ENCODE measurements at places on chromosomes 11 and 22.

GRCh38 chr11:26842478-26843282 lies 120.8 kb upstream of the SLC5A12 start:
- no peak for DNase-seq

DNA sequence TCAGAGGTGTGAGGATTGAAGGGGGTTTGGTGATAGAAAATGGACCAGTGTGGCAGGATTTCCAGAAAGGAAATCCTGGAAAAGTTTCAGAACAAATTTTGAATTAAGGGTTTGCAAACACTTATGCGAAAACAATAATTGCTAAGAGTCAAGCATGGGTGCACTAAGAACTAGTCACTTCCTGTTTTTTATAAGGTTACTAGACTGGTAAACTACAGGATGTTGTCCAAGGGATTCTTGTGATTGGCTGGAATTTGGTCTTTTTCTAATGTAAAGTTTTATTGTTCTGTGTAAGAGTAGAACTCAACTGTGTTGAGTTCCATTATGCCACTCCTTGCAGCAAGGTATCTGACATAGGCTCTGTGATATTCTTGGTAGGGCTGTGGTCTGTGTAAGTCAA lies 54.1 kb downstream of the LIF start:
- DNase-seq, result no peak

- DNase-seq, result no peak
These were observed 797 bp upstream of the B3GAT3 start for GRCh38 chr11:62622476-62623089.

GRCh38 chr22:44600207-44600785 lies 101.7 kb upstream of the PRR5 start:
- DNase-seq, result no peak

DNA sequence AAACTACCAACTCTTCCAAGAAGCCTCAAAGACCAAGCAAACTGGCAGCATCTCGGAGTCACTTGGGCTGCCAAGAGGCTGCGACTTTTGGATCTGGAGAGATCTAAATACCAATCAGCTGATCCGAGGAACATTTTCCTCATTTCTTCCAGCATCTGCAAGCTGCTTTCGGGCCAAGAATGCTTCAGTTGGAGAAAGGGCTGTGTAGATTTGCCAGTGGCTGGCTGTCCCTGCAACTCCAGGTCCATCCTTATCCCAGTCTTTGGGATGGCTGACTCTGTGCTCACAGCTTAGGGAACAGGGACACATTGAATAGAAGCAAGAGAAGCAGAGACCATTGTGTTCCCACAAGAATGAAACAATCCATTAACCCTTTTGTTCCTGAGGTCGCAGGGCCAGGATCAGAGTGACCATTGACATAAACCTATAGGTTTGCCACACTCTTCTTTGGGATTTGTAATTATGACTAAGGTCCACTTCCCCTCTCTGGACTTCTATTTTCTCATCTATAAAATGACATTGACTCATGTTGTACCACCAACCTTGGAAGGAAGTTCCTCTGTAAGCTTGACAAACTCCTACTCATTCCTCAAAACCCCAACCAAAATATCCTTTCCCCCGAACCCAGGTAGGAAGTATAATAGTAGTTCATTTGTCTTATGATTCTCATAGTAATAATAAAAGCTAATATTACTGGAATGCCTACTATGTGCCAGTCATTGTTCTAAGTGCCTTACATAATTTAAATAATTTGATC lies 340.8 kb downstream of the MN1 start:
- no peak for DNase-seq

DNA sequence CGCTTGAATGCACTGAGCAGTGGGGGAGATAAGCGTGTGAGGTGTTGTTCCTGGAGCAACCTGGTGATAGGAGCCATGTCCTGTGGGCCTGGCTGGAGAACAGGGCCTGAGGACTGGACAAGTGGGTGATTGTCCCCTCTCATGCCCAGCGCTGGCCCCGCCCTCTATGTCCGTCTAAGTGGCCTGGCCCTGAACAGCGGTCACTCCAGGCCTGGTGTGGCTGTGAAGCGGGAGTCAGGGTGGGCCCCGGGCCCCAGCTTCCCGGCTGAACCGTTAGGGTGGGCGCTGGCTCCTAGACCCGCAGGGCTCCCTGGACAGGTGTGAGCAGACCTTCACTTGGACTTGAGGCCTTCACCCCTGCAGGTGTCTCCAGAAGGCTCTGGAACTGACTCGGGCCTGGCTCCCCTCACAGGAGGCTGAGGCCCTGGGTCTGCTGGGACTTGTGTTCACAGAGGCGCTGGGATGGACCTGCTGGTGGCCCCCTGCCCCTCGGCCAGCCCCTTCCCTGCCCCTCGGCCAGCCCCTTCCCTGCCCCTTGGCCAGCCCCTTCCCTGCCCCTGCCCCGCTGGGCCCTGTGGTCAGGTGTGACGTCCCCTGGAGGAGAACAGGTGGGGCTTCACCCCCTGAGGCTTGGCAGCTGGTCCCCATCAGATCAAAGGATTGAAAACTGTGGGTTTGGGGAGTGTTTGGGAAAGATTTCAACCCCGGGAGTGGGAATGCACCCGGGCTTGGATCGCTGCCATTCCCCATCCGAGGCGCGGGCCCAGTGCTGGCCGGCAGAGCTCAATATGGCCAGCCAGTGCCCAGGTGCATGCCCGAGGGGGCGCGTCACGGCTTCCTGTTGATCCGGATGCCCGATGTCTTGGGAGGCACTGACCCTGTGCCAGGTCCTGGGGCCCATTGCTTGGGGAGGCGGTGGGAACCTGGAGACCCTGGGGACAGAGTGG lies 3.2 kb upstream of the MUC6 start:
- DNase-seq, result no peak

GRCh38 chr11:121157756-121158155 lies 56.7 kb downstream of the TECTA start:
- no peak for DNase-seq

- DNase-seq, result no peak
These were observed 64.7 kb upstream of the WT1 start for GRCh38 chr11:32500001-32500400.

DNA sequence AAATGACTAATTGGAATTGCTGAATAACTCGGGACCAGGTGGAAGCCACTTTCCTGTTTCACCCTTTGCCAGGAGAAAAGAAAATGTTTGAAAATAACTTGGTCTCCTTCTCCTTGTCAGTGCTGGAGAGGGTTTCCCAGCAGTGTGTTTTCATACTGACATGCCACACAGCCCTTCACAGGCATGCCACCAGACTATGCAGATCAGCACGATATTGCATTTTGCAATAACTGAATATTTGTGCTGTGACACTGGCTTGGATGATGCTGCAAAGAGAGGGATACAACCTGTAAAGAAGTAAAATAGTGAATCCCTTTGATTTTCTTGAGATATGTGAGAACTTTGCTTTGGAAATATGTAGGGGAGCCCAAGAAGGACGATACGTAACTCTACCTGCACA lies 200.0 kb upstream of the NAV2 start:
- DNase-seq, result no peak

- no peak for DNase-seq
These were observed 5.8 kb downstream of the TSPAN4 start for GRCh38 chr11:848380-848931.

- no peak for DNase-seq
These were observed 78.7 kb upstream of the MYOD1 start for GRCh38 chr11:17640493-17641164.

- DNase-seq, result no peak
These were observed 22.2 kb upstream of the RAG2 start for GRCh38 chr11:36620246-36620645.

DNA sequence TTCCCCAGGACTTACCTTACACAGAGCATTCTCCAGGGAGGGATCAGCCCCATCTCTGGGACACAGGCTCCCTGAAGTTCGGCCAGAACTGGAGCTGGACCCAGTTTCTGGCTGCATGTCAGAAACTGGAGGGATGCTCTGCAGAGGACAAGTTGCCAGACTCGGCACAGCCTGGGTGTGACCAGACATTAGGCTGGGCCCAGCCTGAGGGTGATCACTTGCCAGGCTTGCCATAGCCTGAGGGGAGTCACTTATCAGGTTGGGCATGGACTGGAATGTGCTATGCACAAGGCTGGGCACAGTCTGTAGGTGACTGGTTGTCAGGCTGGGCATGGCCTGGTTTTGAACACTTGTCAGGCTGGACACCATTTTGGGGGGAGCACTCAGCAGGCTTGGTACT lies 30.7 kb upstream of the STK33 start:
- no peak for DNase-seq

DNA sequence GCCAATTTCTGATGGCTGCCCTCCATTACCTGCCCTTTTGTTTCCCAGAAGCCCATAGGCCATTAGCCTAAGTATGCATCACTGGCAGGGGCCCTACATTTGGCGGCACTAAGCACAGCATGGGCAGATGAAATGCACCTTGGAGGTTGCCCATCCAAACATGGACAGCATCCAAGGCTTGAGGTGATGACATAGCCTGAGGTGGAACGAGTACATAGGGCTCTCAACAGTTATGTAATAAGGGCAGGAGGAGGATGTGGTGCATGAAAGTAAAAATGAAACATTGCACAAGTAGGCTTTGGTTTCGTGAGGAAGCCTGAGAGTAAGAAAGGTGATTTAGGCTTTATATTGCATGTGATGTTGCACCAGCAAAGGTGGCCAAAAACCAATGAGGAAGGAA lies 148.1 kb downstream of the FAM76B start:
- no peak for DNase-seq

DNA sequence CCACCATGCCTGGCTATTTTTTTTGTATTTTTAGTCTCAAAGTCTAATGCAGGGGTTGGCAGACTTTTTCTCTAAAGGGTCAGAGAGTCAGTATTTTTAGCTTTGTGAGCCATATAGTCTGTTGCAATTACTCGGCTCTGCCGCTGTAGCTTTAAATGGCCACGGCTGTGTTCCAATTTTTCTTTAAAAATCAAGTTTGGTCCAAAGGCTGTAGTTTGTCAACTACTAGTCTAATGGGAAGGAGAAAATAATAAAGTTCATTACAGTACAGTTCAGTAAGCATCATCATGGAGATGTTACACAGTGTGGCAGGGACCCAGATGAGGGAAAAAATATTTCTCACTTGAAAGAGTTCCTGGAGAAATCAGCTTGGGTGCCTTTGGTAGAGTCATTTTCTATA lies 107.6 kb downstream of the CSNK2A3 start:
- DNase-seq, result no peak

DNA sequence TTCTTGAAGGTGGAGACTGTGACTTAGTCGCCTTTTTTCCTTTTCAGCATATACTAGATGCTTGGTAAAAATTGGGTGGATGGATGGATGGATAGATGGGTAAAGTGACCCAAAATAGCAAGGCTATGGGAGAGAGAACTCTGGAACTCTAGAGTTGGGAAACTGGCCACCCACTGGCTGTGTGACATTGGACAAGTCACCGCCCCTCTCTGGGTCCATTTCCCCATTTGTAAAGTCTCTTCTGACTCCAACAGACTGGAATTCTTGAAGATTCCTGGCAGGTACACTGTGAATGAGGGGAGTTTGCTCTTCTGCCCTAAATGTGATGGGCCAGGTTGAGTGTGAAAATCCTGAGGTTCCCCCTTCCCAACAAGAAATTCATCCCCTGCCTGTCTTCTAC lies 8.0 kb downstream of the TKFC start:
- DNase-seq, result no peak

- no peak for DNase-seq
These were observed 68.1 kb downstream of the ALX4 start for GRCh38 chr11:44241851-44242250.

DNA sequence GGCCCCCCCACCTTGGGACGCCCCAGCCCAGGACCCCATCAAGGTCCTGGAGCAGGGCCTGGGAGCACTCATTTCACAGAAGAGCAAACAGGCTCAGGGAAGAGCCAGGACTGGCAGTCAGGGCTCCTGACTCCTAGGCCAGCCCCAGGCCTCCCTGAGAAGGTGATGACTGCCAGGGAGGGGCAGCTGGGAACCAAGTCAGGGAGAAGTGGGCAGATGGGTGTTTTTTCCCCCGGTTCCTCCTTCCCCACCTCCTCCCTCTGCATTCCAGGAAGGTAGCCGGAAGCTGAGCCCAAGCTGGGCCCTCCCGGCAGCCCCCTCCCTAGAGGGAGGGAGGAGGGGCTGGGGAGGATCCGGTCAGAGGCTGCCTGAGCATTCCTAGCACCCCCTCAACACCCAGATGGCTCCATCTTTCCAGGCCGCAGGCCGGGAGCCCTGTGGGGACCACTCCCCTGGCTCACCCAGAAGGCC lies 19.6 kb downstream of the MYRF start:
- DNase-seq, result no peak

DNA sequence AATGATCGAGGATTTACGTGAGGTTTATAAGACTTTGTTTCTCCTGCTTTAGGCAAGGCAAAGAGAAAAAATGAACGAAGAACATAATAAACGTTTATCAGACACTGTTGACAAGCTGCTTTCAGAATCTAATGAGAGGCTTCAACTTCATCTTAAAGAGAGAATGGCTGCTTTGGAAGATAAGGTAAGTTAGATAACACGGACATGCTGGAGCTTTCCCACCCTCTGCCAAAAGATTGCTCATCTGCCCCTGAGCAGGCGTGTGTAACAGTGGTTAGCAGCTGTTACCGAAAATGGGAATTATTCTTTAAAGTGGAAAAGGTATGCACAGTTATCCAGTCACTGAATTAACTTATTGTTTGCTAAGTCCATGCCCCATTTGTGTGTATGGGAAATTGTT lies 62.8 kb upstream of the CTTN start:
- DNase-seq, result no peak

GRCh38 chr11:45670386-45671135 lies 5.1 kb upstream of the CHST1 start:
- DNase-seq, result no peak

DNA sequence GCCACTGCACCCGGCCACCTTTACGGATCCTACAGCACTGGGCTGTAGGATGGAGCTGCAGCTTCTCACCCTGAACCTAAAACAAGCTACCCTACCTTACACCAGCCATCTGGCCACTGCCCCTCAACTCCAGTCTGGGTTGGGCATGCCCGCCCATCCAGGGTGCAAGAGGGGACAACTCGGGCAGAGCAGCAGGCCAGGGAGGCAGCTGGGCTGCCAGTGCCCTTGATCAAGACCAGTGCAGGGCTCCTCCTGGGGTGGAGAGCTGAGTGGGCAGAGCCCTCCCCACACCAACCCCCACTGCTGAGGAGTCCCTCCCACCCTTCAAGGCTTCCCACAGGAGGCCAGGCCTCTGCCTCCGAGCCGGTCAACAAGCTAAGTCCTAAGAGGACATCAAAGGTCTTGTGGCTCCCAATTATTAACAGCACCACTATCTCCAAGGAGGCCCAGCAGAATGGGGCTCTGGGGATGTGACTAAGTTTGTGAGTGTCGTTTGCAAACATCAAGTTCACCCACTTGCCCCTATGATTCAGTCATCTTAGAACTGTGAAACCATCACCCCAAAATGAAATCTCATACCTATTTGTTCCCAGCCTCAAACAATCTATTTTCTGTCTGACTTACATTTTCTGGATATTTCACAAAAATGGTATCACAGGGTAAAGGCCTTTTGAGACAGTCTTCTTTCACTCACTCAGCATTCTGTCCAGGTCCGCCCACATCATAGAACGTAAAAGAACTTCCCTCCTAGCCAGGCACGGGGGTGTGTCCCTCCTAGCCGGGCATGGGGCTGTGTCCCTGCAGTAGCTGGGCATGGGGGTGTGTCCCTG lies 11.0 kb downstream of the GATD1 start:
- no peak for DNase-seq

All from NCI-H2171 (cell line).